ENCODE measurements at places on chromosomes 5 and 9.
A peak's percentile ranks its signal among the peaks of the same experiment; 100 is the strongest.

- no peak for DNase-seq
These were observed 459.5 kb upstream of the PTGER4 start for GRCh38 chr5:40220260-40220659.

GRCh38 chr9:38057416-38058195 lies 11.4 kb downstream of the SHB start:
- DNase-seq, result no peak

DNA sequence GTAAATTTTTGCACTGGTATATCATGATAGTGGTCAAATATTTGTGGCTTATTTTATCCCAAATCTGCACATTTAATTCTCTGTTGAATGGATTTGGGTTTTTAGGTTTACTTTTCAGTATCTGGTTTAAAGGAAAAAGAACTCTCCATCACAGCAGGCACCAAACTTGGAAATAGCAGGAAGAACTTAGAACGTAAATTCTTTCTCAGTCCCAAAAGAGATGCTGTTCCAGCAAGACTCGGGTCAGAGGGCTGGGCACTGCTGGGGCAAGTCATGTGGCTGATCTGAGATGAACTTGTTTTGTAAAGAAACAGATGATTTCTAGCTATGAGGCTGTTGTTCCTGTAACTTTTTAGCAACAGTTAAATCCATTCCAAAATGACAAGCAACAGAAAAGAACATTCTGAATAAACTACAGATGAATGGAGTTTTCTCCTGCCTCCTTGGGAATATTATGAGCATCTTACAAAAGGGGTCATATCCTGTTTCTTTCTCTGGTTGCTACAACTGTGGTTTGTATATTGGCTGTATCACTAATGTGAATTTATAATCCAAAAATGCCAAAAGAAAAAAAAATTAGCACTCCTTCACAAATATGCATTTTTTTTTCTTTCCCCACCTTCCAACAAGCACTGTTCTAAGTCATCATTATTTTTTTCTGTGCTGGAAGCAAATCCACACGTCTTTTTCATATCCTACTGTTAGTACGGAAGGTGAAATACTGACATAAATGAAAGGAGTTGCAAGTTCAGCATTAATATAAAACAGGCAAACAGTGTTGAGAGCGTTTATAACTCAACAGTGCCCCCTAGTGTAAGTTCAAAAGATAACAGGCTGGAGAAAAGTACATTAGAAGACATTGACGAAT lies 31.1 kb downstream of the OR2K2 start:
- no peak for DNase-seq

- no peak for DNase-seq
These were observed 494.5 kb upstream of the GRAMD2B start for GRCh38 chr5:125928663-125929062.

DNA sequence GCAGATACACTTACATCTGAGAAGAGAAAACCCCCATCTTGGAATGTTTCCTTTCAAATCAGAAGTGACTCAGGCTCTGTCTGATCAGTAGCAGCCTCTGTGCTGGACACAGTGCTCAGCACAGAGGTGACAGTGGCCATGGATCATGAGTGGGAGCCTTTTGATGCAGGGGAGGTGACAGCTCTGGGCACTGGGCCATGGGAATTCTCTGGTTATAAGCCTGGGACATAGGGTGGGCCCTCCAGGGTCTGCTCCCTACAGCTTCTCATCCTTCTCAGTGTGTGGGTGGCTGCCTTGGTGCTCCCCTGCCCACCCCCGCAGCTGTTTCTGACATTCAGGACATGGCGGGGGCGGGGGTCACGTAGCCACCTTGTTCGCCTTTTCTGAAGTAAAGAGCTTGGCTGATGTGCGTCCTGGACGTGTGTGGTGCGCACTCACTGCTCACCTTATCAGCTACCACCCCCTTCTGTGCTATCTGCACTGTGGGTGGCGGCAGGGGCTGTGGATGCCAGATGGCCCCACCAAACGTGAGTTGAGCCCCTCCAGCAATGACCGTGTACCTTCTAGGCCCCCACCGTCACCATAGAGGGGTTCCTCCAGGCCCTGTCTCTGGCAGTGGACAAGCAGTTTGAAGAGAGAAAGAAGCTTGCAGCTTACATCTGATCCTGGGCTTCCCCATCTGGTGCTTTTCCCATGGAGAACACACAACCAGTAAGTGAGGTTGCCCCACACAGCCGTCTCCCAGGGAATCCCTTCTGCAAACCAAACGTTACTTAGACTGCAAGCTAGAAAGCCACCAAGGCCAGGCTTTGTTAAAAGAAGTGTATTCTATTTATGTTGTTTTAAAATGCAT lies 24.0 kb downstream of the TRIP13 start:
- DNase-seq, result no peak

DNA sequence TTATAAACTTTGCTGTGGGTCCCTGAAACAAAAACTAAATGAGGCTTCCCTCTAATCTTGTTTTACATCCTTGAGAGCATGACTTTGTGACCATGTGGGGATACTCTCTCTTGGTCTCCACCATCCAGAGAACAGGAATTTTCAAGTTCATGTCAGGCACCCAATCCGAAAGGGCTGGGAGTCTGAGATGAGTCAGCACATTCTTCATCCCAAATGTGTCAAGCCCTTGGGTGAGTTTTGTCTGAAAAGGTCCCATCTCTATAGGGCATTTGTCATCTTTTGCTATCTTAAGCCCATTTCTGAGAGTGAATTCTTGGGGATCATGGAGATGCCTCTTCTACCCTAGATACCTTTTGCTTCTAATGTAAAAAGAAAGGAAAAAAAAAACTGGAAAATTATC lies 26.9 kb upstream of the RAPGEF6 start:
- no peak for DNase-seq

GRCh38 chr5:161410640-161411039 lies 135.9 kb downstream of the GABRB2 start:
- no peak for DNase-seq

- no peak for DNase-seq
These were observed 479.5 kb downstream of the TAF11L14 start for GRCh38 chr5:18113721-18114120.

DNA sequence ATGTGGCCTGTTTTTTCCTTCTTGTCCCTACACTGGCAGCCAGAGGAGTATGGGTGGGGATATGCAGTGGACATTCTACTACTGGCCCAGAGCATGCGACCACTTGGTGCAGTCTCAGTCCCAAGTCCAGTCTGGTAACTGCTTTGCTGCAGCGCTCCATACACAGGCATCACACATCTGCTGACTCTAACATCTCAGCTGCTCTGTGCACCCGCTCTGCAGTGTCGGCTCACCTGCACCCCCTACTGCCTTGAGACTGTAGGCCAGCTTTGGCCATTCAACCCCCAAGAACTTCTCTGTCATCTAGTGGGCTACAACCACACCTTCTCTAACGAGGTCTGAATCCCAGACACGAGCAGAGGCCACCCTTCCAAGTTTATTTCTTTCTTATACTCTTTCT lies 46.4 kb upstream of the SLCO6A1 start:
- peak; percentile 2 for DNase-seq

DNA sequence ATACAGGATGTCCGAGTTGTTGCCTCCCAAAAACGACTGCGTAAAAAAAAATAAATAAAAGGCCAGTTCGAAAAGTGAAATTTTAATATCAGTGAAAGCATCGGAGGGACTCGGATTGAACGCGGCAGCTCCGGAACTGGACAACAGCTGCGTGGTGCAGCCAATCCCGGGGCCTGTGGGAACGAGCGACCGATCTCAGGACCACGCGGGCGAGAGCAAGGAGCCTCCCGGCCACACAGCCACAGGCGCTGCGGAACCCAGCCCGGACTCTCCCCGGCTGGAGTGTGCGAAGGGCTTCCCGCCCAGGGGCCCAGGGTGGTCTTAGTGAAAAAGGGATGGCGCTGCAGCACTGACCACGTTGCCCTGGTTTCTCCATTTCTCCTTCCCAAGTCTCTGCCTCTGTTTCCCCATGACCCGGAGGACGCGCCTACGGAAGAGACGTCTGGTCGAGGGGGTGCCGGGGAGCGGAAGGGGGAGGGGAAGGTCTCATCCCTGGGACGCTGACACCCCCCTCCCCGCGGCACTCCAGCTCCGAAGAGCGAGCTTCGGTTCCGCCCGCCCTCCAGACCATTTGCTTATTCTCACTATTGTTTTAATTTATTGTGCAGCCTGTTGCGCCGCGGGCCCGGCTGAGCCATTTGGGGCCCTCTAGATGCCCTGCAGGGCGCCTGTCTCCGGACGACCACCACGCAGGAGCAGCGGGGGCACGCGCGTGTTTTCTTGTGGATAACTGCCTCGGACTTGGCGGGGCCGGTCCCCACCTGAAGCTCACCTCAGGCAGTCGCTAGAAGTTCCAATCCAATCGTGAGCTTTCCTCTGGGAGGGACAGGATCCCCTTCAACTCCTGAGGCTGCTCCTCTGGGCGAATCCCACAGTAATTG lies 303.0 kb downstream of the PARP8 start:
- DNase-seq, result no peak

GRCh38 chr5:13350767-13351166 lies 593.7 kb downstream of the DNAH5 start:
- DNase-seq, result no peak

GRCh38 chr9:122218935-122219855 lies 9.6 kb downstream of the LHX6 start:
- peak; percentile 10 for DNase-seq

GRCh38 chr9:18692962-18693361 lies 219.0 kb downstream of the ADAMTSL1 start:
- no peak for DNase-seq

GRCh38 chr5:165780901-165781300 lies 2275.5 kb downstream of the MAT2B start:
- DNase-seq, result no peak

GRCh38 chr5:98927989-98928872 lies 576 bp downstream of the CHD1 start:
- DNase-seq, result peak; percentile 61

DNA sequence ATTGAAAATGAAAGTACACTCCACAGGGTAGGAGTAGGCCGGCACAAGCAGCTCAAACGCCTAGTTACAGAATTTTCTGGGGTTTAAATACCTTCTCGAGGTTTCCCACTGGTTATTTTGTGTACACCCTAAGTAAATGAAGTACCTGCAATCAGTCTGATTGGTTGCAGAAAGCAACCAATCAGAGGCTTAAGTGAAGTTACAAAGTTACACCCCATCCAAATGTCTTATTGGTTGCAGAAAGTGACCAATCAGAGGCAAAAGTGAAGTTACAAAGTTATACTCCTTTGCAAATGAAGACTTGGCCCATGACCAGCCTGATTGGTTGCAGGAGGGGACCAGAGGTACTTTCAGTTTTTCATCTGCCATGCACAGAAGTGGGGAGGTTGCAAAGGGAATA lies 33.2 kb upstream of the ERAP2 start:
- DNase-seq, result no peak

DNA sequence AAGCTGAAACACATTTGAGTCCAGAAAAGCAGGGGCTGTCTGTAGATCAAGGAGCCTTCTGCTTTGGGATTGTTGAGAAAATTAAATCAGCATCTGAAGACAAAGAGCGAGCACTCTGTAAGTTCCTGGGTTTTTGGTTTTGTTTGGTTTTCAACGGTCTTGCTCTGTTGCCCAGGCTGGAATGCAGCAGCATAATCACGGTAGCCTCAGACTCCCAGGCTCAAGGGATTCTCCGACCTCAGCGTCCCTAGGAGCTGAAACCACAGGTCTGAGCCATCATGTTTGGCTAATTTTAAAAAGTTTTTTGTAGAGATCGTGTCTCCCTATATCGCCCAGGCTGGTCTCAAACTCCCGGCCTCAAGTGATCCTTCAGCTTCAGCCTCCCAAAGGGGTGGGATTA lies 266.5 kb upstream of the ADAMTS16 start:
- DNase-seq, result no peak

GRCh38 chr5:15074651-15075050 lies 203.1 kb upstream of the ANKH start:
- no peak for DNase-seq

- no peak for DNase-seq
These were observed 2010.0 kb upstream of the WWC1 start for GRCh38 chr5:166281433-166281832.

DNA sequence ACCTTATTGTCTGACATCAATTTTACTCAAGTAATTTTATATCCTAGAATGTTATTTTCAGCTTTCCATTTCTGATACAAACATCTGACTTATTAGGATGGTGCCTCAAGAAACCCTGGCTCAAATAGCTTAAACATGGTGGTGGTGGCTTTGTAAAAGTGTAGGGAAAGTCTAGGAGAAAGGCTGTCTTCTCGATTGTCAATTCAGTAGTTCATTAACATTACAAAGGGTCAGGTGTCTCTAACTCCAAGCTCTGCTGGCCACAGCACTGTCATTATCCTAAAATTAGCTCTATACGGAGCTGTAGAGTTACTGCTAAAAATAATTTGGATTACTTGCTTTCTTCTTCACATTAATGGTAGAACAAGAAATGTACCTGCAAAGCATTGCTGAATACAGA lies 1360.1 kb upstream of the CDH6 start:
- no peak for DNase-seq

GRCh38 chr5:123398058-123398733 lies 25.0 kb downstream of the CEP120 start:
- no peak for DNase-seq

DNA sequence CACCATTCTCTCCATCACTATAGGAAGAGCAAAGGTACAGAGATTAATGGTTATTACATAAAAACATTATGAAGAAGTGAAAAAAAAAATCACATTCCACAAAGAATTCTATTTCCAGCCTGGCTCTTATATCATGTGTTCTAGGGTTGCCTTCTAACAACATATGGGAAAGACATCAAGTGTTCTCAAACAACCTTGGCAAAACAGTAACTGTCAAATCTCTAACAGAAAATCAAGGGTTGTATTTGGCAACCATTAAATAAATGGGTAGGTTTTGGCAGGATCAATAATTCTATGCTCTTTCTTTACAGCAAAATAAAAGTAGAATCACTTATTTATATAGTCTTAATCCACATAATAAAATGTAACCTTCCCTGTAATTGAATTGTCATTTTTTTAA lies 728.9 kb downstream of the MAT2B start:
- no peak for DNase-seq

- no peak for DNase-seq
These were observed 190.5 kb downstream of the PIK3R1 start for GRCh38 chr5:68405784-68406743.

DNA sequence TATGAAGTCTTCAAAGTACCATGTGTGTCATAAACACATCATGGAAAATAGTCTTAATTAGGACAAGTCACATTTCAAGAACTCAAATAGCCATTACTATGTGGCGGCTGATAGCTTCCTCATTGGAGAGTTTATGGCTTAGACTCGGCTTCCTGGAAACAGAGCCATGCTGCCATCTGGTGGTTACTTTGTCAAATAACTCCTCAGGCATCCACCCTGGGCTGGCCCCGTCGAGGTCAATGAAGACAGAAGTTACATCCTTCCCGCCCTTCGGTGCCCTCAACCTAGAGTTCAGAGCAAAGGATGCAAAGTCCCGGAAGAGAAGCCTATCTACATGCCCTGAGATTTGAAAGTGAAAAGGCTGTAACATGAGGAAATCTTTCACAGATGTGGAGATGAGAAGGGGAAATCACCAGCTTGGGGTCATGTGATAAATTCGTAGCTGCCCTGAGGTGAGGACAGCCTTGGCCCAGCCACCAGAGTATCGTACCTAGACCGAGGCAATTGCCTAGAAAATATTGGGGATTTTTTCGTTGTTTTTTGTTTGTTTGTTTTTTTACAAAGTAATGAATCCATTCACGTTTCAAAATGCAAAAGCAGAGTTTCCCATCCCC lies 45.5 kb upstream of the ZNF169 start:
- DNase-seq, result peak; percentile 69

GRCh38 chr5:27814983-27815382 lies 776.6 kb upstream of the CDH9 start:
- DNase-seq, result no peak

GRCh38 chr5:95619096-95619495 lies 791 bp upstream of the GPR150 start:
- no peak for DNase-seq

Measured in activated naive CD8-positive, alpha-beta T cell treated with anti-CD3 and anti-CD28 coated beads, Interleukin-2, amount 50 U/mL, for 24 hours (primary cell).